ENCODE measurements at places on chromosomes 2 and 18. TPM values are rescaled to one million over a fixed set of nuclear protein-coding genes. Genes with fewer than 3 reads are reported as not detected.

GRCh38 chr18:74006143-74006542, 141.5 kb downstream of the FBXO15 start:
- no peaks in the 10 kb centered on the region for H3K4me1 ChIP-seq
- no peak for DNase-seq
- no peak overlapping the region for H3K4me3 ChIP-seq
- H3K27ac ChIP-seq, result no peak overlapping the region
- no peaks in the 10 kb centered on the region for H3K27me3 ChIP-seq

DNA sequence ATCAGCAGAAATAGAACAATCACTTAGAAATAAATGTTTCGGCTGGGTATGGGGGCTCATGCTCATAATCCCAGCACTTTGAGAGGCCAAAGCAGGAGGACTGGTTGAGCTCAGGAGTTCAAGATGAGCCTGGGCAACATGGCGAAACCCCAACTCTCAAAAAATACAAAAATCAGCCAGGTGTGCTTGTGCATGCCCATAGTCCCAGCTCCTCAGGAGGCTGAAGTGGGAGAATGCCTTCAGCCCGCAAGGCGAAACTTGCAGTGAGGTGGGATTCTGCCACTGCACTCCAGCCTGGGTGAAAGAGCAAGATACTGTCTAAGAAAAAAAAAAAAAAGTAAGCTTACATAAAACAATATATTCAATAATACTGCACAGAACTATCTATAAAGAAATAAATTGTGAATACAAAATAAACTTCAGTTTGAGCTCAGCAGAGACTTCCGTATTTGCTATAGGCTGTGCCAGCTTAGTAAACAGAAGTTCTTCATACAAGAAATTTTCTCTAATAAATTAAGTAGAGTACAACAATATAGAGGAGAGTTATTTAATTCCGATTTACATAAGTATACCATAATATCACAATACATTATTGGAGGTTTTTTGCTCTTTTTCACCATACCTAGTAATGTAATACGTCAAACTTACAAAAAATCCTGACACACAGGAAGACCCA, 43.6 kb downstream of the SRBD1 start:
- peak overlapping the region; percentile 59 for H3K27ac ChIP-seq
- no peaks in the 10 kb centered on the region for H3K27me3 ChIP-seq
- no peak for DNase-seq
- H3K36me3 ChIP-seq, result no peaks in the 10 kb centered on the region
- H3K4me1 ChIP-seq, result peaks cover 17% of the 10 kb centered on the region

- H3K27me3 ChIP-seq, result no peaks in the 10 kb centered on the region
- no peak for DNase-seq
- no peaks in the 10 kb centered on the region for H3K4me1 ChIP-seq
- no peak overlapping the region for H3K27ac ChIP-seq
- H3K36me3 ChIP-seq, result no peaks in the 10 kb centered on the region
Observed at GRCh38 chr18:74722237-74722636, 124.6 kb downstream of the ZNF407 start.

DNA sequence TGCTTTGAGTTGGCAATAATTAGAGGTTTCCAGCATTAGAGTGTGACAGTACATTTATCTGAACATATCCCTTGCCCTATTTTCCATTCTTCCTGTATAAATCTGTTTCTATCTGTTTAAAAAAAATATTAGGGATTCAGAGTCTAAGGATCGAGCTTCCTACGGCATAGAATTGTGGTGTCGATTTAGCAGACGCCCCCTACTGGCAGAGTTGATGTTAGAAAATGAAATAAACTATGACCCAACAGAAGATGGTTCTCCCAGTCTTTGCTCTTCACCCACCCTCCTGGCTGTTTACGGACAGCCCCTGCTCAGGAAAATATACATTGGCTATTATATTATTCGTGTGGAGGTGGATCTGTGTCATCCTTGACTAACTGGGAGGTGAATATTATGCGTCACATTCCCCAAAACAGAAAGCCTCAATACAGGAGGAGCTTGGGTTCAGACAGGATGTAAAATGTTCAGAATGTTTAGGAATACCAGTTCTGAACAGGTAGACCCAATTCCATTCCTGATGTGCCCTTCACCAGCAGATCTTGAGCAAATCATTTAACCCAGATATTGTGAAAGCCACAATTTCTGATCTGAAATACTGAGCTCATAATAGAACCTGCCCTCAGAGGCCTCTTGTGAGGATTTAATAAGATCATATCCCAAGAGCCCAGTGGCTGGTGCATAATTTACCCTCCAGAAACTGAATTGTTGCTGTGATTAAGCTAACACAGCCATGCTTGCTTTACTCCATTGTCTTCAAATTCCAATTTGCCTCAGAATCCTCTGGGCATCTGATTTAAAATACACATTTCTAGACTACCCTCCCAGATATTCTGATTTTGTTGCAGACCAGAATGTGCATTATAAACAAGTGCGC, 10.8 kb upstream of the ERMN start:
- peaks cover 44% of the 10 kb centered on the region for H3K4me1 ChIP-seq
- H3K36me3 ChIP-seq, result no peaks in the 10 kb centered on the region
- no peaks in the 10 kb centered on the region for H3K27me3 ChIP-seq
- peak overlapping the region; percentile 12 for H3K4me3 ChIP-seq

GRCh38 chr18:58041633-58042032, 2.4 kb upstream of the NEDD4L start:
- H3K4me1 ChIP-seq, result peaks cover 12% of the 10 kb centered on the region
- no peak overlapping the region for H3K4me3 ChIP-seq
- DNase-seq, result no peak

DNA sequence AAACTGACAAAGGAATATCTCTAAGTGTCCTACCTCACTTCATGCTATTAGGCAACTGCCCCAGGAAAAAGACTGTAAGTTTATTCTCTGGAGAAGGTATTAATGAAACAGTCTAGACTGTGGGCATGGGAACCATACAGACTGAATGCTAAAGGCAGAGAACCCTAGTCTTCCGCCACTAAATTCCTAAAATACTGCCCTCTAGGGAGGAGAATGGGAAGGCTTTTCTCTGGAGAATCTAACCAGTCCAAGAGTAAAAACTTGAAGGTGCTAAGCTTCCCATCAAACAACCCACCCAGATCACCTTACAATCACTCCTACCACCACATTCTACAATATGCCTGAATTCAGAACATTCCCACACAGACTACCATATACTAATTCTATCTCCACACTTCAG, 3.4 kb downstream of the SRBD1 start:
- no peaks in the 10 kb centered on the region for H3K27me3 ChIP-seq
- no peaks in the 10 kb centered on the region for H3K36me3 ChIP-seq
- no peak for DNase-seq

GRCh38 chr2:120815292-120815691, 79.6 kb downstream of the GLI2 start:
- H3K4me3 ChIP-seq, result no peak overlapping the region
- no peak for DNase-seq
- H3K4me1 ChIP-seq, result no peaks in the 10 kb centered on the region
- H3K27ac ChIP-seq, result no peak overlapping the region

GRCh38 chr2:85804583-85804982, 50.8 kb downstream of the ATOH8 start:
- H3K27me3 ChIP-seq, result no peaks in the 10 kb centered on the region
- no peak for DNase-seq

The CAPN14 gene
- total RNA-seq, result 0.40 TPM

DNA sequence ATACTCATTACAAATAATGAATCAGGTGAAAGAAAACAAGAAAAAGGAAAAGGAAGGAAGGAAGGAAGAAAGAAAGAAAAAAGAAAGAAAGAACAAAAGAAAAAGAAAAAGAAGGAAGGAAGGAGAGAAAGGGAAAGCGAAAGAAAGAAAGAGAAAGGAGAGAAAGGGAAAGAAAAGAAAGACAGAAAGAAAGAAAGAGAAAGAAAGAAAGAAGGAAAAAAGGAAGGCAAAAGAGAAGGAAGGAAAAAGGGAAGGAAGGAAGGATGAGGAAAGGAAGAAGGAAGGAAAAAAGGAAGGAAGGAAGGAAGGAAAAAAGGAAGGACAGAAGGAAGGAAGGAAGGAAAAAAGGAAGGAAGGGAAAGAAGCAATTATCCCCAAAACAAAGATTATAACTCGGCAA, 1460.4 kb upstream of the PIK3C3 start:
- no peak overlapping the region for H3K4me3 ChIP-seq
- no peak for DNase-seq
- no peak overlapping the region for H3K27ac ChIP-seq

DNA sequence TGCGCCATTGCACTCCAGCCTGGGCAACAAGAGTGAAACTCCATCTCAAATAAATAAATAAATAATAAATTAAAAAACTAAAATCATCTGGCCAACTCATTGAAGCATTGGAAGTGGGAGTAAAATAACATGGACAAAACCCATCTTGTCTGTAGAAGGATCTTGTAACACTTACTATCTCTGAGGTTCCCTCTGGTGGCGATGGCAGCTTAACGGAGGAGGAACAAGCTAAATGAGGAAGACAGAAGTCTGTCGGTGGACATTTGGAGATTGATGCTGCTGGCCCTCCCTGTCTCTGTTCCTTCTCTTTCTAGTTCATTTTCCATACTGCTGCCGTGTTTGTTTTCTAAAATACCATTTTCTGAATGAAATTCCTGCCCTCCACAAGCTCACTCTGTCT, 43.4 kb downstream of the ZCCHC2 start:
- no peaks in the 10 kb centered on the region for H3K27me3 ChIP-seq
- no peak overlapping the region for H3K27ac ChIP-seq
- no peak for DNase-seq
- H3K4me1 ChIP-seq, result no peaks in the 10 kb centered on the region

DNA sequence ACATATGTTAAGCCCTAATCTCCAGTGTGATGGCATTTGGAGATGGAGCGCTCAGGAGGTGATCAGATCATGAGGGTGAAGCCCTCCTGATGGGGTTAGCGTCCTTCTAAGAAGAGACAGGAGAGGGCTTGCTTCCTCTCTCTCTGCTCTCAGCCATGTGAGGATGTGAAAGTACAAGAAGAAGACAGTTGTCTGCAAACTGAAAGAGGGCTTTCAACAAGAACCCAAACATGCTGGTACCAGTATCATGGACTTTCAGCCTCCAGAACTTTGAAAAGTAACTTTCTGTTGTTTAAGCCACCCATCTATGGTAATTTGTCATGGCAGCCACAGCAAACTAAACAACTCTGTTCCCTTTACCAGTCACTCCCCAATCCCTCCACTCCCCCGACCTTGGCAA, 47.4 kb downstream of the CACNB4 start:
- DNase-seq, result no peak
- H3K4me1 ChIP-seq, result no peaks in the 10 kb centered on the region
- H3K27me3 ChIP-seq, result no peaks in the 10 kb centered on the region
